ENCODE measurements at places on chromosomes 2 and 18. TPM values are rescaled to one million over a fixed set of nuclear protein-coding genes. Genes with fewer than 3 reads are reported as not detected.

Gene NT5C1B
- not detected for total RNA-seq

Gene ANKRD30B
- total RNA-seq = not detected

- H3K36me3 ChIP-seq = no peaks in the 10 kb centered on the region
- no peak for DNase-seq
- no peaks in the 10 kb centered on the region for H3K4me1 ChIP-seq
These were observed 29.6 kb upstream of the DSC3 start for GRCh38 chr18:31072175-31072574.

DNA sequence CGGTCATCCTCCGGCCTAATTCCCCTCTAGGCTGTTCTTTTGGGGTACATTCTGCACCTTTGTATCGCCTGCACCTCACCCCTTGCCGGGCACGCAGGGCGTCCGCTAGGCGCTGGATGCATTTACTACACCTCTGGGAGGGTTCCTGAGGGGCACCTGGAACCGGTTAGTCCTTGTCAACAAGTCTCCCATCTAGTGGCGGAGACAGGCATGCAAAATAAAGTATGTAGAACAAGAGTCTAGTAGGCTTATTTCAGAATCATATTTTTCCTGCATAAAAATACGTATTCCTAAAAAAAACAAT lies 705 bp upstream of the TEX261 start:
- peaks cover 10% of the 10 kb centered on the region for H3K4me1 ChIP-seq
- peak overlapping the region; percentile 78 for H3K4me3 ChIP-seq
- peak; percentile 48 for DNase-seq
- H3K27me3 ChIP-seq = no peaks in the 10 kb centered on the region

DNA sequence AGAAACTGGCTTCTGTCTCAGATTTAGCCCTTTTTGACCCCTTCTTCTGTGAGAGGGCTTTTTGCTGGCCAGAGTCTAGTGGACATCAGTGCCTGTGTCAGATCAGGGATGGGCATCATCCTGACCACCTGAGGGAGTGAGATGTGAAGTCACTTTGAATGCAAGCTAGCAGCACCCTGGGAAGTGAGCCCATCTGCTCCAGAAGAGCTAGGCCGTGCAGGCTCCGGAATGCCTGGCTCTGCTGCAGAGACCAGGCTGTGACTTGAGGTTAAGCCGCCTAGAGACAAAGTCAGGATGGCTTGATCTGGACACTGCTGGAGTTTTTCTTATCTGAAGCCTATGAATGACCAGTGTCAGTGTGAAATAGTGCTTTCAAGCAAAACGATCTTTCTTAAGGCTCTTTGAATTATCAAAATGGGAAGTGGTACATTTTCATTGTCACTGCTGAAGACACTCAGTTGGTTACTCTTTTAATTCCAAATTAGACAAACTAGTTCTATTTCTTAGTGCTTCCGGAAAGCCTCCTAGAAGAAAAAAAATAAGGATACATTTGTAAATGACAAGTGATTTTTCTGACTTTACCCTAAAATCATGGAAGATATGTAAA lies 20.8 kb downstream of the DGUOK start:
- H3K4me3 ChIP-seq = no peak overlapping the region
- no peaks in the 10 kb centered on the region for H3K27me3 ChIP-seq
- H3K36me3 ChIP-seq = peaks cover 61% of the 10 kb centered on the region
- H3K4me1 ChIP-seq = 0 out of 2 replicates have a peak, but pooled peaks cover 3% of the 10 kb centered on the region

Gene MAPRE2
- total RNA-seq = 11.2 TPM

Gene POTEF
- not detected for total RNA-seq

GRCh38 chr2:200081236-200081635 lies 125.9 kb downstream of the MAIP1 start:
- no peak for DNase-seq
- 0 out of 2 replicates have a peak, but pooled peaks cover 7% of the 10 kb centered on the region for H3K27me3 ChIP-seq
- no peak overlapping the region for H3K27ac ChIP-seq
- no peak overlapping the region for H3K4me3 ChIP-seq
- no peaks in the 10 kb centered on the region for H3K4me1 ChIP-seq

Gene TGFA
- 17.3 TPM for total RNA-seq

- DNase-seq = no peak
- H3K4me1 ChIP-seq = no peaks in the 10 kb centered on the region
- H3K4me3 ChIP-seq = no peak overlapping the region
These were observed 141.4 kb downstream of the SPP2 start for GRCh38 chr2:234191819-234192407.

DNA sequence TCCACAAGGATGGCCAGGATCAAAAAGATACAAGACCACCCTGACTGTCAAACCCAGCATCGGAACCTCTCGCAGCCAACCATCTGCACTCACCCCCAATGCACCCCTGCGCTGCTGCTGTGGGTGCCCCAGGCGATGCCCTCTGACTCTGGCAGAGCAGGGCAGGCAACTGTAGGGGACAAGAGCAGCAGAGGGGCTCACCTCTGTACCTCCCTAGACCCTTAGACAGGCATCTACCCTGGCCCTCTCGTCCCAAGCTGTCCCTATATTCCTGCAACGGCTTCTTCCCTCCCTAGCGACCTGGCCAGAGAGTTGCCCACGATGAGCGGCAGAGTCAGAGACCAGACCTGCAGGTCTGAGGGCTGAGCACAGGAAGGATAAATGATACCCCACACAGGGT lies 128.2 kb downstream of the HDAC4 start:
- peaks cover 32% of the 10 kb centered on the region for H3K4me1 ChIP-seq
- no peak for DNase-seq
- no peaks in the 10 kb centered on the region for H3K27me3 ChIP-seq
- no peaks in the 10 kb centered on the region for H3K36me3 ChIP-seq
- no peak overlapping the region for H3K27ac ChIP-seq

DNA sequence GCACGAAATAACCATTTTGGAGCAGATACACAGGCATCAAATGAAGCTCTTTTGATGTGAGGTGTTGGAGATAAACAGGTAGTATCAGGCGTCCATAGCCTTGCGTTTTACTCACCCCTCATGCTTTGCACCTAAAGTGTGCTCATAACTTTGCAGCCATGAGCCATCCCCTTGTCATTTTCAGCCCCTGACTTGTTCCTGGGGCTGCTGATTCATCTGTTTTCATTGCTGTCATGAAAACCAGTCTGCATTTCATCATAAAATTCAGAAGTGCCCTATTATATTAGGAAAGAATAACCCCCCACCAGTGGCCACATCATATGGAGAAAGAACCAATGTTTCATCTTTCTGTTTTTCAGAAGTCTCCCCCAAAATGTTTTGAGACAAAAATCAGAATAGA lies 329.7 kb upstream of the NRP2 start:
- H3K27me3 ChIP-seq = no peaks in the 10 kb centered on the region
- H3K36me3 ChIP-seq = no peaks in the 10 kb centered on the region
- DNase-seq = peak; percentile 67
- H3K4me3 ChIP-seq = no peak overlapping the region
- H3K27ac ChIP-seq = no peak overlapping the region

GRCh38 chr2:114642166-114642770 lies 199.8 kb downstream of the DPP10 start:
- H3K4me1 ChIP-seq = no peaks in the 10 kb centered on the region
- H3K36me3 ChIP-seq = no peaks in the 10 kb centered on the region
- DNase-seq = no peak
- H3K4me3 ChIP-seq = no peak overlapping the region
- no peak overlapping the region for H3K27ac ChIP-seq

GRCh38 chr18:75164479-75164878 lies 44.5 kb downstream of the PTGR3 start:
- H3K4me1 ChIP-seq = no peaks in the 10 kb centered on the region
- no peak overlapping the region for H3K4me3 ChIP-seq
- no peak overlapping the region for H3K27ac ChIP-seq
- peaks cover 35% of the 10 kb centered on the region for H3K27me3 ChIP-seq

DNA sequence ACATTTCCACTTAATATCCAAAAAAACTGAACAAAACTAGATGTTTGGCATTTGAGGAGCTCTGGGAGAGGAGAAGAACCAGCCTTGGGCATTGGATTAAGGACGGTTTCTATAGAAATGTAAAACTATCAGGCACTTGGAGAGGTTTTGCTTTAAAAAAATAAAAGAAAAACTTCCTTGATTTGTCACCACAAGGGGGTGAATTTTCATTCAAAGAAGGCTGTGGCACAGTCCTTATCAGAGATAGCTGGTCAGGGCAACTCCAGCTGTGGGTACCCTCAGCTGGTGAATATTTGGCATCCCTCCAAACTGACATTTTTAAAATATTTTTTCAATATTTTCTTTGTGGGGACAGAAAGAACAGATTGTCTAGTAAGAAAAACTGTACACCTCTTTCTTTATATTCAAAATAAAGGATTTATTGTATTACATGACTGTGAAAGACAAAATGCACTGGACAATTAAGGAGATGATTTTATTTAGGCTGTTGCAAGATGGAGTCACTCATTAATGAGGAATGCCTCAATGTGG lies 46.1 kb upstream of the TBC1D8 start:
- peaks cover 6% of the 10 kb centered on the region for H3K27me3 ChIP-seq
- no peak overlapping the region for H3K27ac ChIP-seq
- no peaks in the 10 kb centered on the region for H3K36me3 ChIP-seq

- H3K4me1 ChIP-seq = no peaks in the 10 kb centered on the region
- H3K4me3 ChIP-seq = no peak overlapping the region
- no peak for DNase-seq
- H3K36me3 ChIP-seq = no peaks in the 10 kb centered on the region
- peaks cover 27% of the 10 kb centered on the region for H3K27me3 ChIP-seq
These were observed 8.7 kb downstream of the INPP5D start for GRCh38 chr2:233068762-233069418.

Gene CCDC121
- 3.4 TPM for total RNA-seq

- 0 out of 2 replicates have a peak, but pooled peaks cover 10% of the 10 kb centered on the region for H3K36me3 ChIP-seq
- no peak overlapping the region for H3K27ac ChIP-seq
- DNase-seq = no peak
- H3K4me3 ChIP-seq = no peak overlapping the region
- H3K27me3 ChIP-seq = no peaks in the 10 kb centered on the region
These were observed 62.5 kb downstream of the SERTAD2 start for GRCh38 chr2:64591188-64591587.

Gene EVX2
- not detected for total RNA-seq

DNA sequence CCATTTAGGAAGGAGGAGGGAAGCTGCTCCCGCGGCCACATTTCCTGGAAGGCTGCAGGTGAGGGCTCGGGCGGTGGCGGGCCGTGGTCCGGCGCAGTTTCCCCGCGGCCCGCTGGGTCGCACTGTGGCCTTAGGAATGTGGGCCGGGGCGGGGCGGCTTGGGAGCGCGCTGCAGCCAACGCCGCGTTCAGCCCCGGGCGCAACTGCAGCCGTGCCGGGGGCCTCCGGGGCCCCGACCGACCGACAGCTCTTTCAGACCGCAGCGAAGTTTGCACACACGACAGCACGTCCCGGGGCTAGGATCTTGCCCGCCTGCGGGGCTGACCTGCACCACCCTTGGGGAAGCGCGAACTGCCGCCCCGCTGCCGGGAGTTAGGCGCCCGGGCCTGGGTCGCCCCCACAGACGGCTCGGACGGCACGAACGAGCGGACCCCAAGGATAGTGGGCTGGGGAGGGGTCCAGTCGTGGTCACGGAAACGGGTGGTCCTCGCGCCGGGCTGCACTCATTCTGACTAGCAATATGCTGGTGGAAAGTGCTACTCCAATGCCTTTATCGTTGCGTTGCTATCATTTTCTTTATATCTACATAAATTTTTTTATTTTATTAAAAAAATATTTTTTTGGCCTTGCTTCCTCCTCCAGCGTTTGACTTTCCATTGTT lies 69.9 kb upstream of the DLX2 start:
- peaks cover 6% of the 10 kb centered on the region for H3K4me1 ChIP-seq
- peak; percentile 87 for DNase-seq
- no peaks in the 10 kb centered on the region for H3K27me3 ChIP-seq
- peak overlapping the region; percentile 79 for H3K4me3 ChIP-seq
- H3K36me3 ChIP-seq = no peaks in the 10 kb centered on the region

GRCh38 chr2:9753665-9754531 lies 89.4 kb upstream of the TAF1B start:
- H3K27ac ChIP-seq = peak overlapping the region; percentile 98
- DNase-seq = no peak
- no peaks in the 10 kb centered on the region for H3K27me3 ChIP-seq
- H3K36me3 ChIP-seq = no peaks in the 10 kb centered on the region

Gene DCDC2C
- not detected for total RNA-seq

DNA sequence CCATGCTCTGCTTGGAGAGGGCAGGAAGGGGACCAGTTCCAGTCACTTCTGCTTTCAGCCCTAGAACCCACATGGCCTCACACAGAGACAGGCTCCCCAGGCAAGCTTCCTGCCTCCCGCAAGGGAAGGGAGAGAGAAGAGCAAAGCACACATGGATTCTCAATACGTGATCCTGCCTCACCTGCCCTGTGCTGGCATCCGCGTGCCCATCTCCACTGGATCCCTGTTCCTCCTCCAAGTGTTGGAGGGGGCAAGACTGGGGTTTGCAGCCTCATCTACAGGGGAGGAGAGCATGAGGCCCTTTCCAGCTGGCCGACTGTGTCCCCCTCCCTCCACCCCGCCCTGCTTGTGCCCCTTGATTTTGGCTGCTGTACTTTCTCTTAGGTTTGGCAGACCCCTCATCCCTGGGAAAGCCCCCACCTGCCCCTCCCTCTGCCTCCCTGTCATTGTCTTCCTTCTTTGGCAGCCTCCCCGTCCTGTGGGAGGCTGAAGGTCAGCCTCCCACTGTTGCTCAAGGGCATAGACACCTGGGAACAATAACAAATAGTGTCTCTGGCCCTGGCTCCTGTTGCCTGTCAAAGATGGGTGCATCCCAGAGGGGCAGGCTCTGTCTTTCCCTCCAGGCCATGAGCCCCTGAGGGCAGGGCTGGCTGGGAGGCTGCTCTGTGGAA lies 22.7 kb downstream of the KCNF1 start:
- H3K27ac ChIP-seq = no peak overlapping the region
- no peak for DNase-seq
- peaks cover 45% of the 10 kb centered on the region for H3K4me1 ChIP-seq
- no peak overlapping the region for H3K4me3 ChIP-seq

DNA sequence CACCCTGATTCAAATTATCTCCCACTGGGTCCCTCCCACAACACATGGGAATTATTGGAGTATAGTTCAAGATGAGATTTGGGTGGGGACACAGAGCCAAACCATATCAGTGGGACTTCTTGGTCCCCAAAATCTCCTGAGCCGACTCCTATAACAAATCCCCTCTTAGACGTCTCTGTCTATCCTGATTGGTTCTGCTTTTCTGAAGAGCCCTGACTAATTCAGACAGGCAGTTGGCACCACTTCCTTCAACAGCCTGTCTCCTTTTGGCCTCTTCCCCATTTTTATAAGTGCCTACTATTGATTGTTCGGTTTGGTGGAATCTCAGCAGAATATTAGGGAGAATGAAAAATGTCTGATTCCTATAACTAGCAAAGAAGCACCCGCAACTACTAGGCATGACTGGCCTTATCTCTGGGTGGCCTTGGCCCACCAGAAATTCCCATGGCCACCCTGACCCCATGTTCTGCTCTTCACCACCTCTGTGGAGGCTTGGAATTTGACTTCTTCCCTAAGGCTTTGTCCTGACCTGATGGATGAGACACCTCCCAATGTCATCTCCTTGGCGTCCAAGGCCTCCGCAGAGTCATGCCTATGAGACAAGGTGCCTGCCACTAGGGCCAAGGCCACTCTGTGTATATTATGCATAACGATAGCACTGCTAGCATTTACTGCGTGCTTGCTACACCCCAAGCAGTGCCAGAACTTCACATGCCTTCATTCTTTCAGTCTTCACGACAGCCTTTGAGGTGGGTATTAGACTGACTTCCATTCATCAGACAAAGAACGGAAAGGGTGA lies 218.9 kb upstream of the COPS8 start:
- H3K27me3 ChIP-seq = no peaks in the 10 kb centered on the region
- no peaks in the 10 kb centered on the region for H3K36me3 ChIP-seq
- H3K4me1 ChIP-seq = peaks cover 29% of the 10 kb centered on the region
- H3K27ac ChIP-seq = no peak overlapping the region

All from GM23248 (cell line).